ENCODE measurements at places on chromosomes 1 and 21.

GRCh38 chr1:63710761-63711380 is 62.9 kb upstream of the ROR1 start:
- DNase-seq, result no peak

DNA sequence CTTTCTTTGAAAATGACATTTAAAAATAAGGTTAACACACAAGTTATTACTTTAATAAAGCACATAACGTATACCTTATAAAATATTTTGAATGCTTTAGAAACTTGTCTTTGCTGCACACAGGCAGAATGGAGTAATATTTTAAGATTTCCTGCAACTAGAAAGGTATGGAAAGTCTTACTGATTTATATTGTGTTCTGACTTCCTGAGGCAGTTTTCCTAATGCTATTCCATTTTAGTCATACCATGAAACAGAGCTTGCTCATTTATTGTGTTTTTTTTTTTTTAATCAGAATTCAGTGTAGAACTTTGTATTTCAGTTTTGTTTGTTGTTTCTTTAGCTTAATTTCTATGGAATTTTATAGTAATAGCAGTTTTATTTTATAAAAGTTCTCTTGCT is 60.9 kb upstream of the S1PR1 start:
- no peak for DNase-seq

- no peak for DNase-seq
Measured at GRCh38 chr1:93426181-93426580, 21.7 kb upstream of the FNBP1L start.

DNA sequence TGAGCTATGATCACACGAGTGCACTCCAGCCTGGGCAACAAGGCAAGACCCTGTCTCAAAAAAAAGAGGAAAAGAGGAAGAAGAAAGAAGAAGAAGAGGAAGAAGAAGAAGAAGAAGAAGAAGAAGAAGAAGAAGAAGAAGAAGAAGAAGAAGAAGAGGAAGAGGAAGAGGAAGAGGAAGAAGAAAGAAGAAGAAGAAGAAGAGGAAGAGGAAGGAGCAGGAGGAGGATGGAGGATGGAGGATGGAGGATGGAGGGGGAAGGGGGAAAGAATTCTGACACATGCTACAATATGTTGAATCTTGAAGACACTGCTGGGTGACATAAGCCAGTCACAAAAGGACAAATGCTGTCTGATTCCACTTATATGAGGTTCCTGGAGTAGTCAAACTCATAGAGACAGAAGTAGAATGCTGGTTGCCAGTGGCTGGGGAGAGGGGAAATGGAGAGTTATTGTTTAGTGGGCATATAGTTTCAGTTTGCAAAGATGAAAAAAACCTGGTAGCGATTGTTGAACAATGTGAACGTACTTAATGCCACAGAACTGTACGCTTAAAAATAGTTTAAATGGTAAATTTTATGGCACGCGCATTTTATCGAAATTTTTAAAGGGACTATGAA is 47.3 kb upstream of the COA6 start:
- DNase-seq, result no peak

DNA sequence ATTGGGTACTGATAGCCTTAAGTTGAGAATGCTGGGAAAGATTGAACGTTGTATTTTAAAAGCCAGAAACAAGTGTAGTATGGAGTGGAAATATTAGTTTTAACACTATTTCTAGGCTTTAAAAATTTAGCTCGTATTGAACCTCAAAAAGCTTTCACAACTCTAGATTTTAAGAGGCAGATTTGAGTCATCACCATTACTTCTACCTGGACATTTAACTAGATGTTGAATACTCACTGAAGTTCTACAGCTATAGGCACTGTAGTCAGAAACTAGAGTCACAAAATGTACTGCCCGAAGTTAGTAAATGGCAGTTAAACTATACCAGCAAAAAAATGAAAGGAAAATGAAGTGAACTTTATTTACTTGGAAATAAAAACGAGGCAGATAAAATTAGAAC is 96.5 kb downstream of the NEK7 start:
- no peak for DNase-seq

Data from activated T-cell treated with anti-CD3 and anti-CD28 coated beads for 24 hours (primary cell).